Stimulated activated CD8-positive, alpha-beta memory T cell treated with anti-CD3 and anti-CD28 coated beads, Interleukin-15, amount 100 ng/mL, for 48 hours (primary cell): ENCODE measurements at places on chromosomes 7 and 10.

GRCh38 chr10:129877773-129878371, 86.2 kb downstream of the EBF3 start:
- no peak for DNase-seq

DNA sequence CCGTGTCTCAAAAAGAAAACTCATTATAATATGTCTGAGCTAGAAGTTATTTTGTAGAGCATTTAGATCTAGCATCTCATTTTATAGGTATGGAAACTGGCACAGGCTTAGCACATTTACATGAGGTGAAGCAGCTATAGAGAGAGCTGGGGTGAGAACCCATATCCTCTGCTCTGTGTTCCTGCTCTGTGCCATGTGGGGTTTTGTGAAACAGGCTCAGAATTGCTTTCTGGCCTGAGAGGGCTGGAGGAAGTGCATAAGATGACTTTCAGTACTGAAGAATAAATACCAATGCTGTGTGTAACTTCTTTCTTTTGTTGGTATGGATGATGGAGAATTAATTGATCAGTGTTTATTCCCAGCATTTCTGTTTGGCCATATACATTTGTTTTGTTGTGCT, 159.1 kb downstream of the LRRC4 start:
- DNase-seq: no peak

- DNase-seq: no peak
These were observed 299.9 kb upstream of the LRRN3 start for GRCh38 chr7:110790992-110791391.

DNA sequence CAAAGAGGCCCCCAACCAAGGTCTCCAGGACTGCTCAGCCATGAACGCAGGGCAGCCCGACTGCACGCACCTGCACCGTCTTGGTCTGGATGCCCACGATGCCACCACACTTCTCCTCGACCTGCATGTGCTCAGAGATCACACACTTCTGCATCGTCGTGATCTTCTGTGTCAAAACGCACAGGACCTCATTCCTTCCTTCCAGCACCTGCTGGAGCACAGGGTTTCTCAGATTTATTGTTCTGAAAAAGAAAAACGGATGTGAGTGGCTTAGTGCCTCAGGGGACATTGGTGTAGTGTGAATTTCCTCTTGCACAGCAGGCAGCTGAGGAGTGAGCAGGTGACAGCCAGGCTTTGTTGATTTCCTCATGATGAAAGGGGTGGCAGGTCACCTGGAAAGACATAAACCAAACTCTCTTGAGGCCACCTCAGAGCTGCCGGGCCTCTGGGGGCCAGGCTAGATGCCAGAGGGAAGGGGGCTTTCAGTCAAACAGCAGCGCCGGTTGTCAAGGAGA, 38.2 kb downstream of the GSDME start:
- no peak for DNase-seq

DNA sequence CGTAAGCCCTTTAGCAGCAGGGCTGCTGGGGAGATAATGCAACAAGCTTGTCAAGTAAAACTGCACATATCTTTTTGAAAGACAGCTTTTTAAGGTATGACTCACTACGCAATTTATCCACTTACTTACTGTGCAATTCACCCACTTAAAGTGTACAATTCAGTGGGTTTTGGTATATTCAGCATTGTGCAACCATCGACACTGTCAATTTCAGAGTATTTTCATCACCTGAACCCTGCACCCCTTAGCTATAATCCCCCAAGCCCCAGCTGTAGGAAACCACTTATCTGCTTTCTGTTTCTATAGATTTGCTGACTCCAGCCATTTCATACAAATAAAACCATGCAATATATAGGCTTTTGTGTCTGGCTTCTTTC, 168.0 kb downstream of the PTPN20 start:
- no peak for DNase-seq

- no peak for DNase-seq
These were observed 674.4 kb downstream of the PHTF2 start for GRCh38 chr7:78473021-78473420.

- no peak for DNase-seq
These were observed 15.5 kb downstream of the STX1A start for GRCh38 chr7:73703757-73704639.

GRCh38 chr7:77330169-77330882, 85.8 kb downstream of the GSAP start:
- DNase-seq: no peak
